ENCODE measurements at places on chromosomes 2 and 18.

- DNase-seq = no peak
Observed at GRCh38 chr2:124325667-124326440, 300.8 kb downstream of the CNTNAP5 start.

GRCh38 chr2:98935777-98936352, at the start of gene CRACDL:
TSS of gene CRACDL (minus strand) at chr2:98936225. CDS start at chr2:98846800, 89,425 bp downstream.
- no peak for DNase-seq

DNA sequence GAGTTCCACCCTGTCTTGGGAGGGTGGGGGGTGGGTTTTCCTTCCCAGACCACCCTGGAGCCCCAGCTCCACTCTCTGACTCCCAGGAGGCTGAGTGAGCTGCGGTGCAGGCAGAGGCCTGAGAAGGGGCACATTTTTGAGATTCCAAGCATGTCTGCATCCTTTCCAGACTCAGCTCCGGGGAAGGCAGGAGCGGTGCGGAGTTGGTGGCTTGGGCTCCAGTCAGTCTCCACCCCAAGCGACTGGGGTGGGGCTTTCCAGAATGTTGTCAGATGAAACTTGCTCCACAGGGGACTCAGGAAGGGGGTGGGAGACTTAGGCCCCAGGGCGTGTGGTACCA, 44.2 kb upstream of the HS6ST1 start:
- DNase-seq = no peak

- DNase-seq = no peak
Observed at GRCh38 chr2:157164370-157164769, 93.1 kb upstream of the GALNT5 start.

- DNase-seq = no peak
Observed at GRCh38 chr2:133077269-133077822, 407.3 kb upstream of the LYPD1 start.

GRCh38 chr2:148184976-148185375, 164.1 kb downstream of the MBD5 start:
- no peak for DNase-seq

DNA sequence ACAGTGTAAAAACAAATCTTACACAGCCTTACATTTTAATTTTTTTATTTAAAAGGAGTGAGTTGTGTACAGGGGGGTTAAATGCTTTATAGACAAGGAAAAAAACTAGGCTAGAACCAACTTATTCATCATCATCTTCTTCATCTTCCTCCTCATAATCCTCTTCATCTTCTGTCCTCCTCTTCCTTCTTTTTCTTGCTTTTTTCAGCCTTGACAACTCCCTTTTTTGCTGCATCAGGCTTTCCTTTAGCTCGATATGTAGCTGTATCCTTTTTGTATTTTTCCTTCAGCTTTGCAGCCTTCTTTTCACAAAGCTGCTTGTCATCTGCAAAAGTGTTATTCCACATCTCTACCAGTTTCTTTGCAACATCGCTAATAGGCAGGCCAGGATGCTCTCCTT, 113.6 kb upstream of the SP5 start:
- DNase-seq = no peak

DNA sequence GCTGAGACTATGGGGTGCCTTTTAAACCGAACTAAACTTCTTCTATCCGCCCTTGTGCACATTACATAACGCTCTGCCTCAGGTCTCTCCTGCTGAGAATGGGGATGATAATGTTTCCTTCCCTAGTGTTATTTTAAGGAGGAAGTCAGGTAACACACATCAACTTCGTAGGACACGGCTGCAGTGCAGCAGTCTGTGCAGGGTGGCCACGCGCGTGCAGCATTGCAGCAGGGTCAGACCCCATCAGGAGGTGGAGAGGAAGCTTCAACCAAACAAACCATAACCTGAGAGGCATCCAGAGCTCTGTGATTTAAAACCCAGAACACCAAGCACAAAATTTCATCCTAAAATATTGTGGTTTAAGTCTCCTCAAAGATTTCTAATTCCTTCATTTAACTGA, 50.6 kb downstream of the MYT1L start:
- DNase-seq = no peak

DNA sequence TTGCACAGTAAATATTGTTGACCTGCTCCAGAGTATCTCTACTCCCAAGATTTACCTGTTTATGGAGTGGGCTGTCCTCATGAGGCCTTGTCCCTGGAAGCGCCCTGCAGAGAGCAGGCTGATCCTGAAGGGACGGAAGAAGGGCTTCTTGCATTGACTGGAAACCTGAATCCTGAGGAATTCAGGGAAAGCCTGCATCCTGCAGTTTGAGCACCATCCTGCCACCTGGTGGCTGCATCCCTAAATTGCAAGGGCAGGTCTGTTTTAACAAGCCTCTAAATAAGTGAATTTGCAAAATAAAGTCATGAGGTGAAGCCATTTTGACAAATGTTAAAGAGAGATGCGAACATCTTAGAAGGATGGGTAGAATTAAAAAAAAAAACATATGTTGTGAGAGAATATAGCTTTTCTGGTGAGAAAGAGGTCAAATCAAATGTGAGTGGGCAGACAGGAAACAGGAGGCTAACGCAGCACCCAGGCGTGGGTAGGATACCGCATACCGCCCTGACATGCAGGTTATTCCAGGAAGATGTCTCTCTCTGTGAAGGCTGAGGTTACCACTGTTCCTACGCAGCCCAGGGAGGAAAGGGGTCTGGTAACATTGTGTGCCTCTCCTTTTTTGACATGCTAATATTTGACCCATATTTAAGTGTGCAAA, 754.9 kb downstream of the RNF144A start:
- DNase-seq = peak; percentile 58

DNA sequence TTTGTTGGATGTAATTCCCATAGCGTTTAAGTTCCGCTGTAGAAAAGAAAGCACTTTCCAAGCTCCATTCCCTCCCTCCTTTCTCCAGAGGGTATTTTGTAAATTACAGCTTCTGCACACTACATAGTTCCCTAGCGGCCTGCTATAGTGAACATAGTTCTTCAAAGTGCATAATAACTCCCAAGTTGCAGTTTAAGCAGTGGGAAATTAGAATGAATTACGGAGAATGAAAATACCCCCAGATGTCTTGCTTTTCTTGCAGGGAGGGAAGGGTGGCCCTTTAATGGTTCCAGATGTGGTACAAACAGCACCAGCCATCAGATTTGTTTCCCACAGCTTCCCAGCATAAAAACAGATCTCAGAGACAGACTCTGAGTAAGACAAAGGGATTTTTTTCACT, 893.9 kb downstream of the SUCLG1 start:
- no peak for DNase-seq

DNA sequence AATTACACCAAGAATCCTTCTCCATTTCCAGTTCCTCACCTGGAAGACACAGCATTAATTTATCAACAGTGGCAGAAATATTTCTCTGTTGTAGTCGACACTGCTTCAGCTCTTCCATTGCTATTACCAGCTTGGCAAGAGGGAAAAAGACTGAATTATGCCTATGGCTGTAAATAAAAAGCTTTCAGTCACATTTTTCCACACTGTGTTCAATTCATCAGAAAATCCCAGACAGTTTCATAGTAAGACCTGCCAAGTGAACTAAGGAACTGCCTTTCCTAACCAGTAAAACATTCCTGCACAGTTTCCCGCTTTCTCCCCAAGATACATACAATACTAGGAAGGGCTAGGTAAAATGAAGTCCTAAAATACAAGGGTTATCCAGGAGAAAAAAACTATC, 94.7 kb downstream of the EXOC6B start:
- DNase-seq = no peak

GRCh38 chr2:36819095-36819711, 122.7 kb downstream of the VIT start:
- DNase-seq = no peak

- DNase-seq = no peak
Observed at GRCh38 chr2:81260320-81260719, 955.8 kb upstream of the LRRTM1 start.

GRCh38 chr2:121960251-121960650, 204.8 kb downstream of the TSN start:
- DNase-seq = no peak

DNA sequence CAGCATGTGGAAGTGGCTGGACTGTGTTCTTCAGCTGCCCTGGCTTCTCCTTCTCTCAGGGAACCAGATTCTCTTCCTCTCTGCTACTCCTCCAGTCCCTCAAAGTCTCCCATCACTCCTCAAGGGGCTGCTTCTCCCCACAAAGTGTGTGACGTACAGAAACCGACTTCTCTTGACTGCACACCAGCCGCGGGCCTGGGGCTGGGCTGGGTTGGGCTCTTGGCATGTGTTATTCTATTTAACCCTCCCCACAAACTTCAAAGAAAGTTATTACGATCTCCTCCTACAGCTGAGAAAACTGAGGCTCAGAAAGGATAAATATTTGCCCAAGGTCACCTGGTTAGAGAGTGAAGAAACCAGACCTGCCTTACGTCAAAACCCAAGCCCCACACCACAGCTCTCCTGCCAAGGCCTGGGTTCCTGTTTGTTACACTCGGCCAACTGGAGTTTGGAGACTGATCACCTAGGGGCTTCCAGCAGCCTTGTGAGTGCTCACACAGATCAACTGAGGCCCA, 269.0 kb downstream of the TFCP2L1 start:
- DNase-seq = no peak

DNA sequence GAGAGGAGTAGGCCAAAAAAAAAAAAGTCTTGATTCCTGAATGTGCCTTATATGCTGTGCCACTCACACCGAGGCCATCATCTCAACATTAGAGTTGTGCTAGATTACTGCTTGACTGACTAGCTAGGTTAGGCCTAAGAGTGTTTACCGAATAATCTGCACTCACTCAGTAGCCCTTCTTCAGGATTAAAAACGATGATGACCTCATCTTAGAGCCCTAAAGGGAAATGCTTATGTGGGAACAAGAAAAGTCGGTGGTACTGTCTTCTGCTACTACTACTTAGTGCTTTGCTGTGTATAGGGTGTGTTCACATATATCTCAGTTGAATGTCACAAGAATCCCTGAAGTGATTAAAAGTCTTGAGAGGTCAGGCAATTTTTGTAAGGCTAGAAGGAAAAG, 54.3 kb downstream of the THOC1 start:
- no peak for DNase-seq

DNA sequence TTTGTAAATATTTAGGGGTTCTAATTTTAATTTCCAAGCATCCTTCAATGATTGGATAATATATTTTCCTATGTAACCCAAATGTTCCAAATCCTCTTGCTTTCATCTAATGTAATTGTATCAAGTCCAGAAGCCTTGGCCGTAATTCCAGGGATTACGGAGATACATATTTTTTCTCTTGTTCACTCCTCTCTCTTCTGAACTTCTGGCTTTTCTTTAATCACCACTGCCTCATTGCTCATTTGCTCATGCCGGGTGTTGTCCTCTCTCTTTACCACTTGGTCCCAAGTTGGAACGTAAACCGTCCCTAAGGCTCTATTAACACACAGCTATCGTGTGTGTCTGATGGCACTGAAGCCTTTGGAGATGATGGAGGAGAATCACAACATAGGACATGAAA, 188.7 kb upstream of the COL3A1 start:
- no peak for DNase-seq
